H9 (cell line): ENCODE measurements at places on chromosomes 3 and 15.

GRCh38 chr3:55486101-55486856 lies 827 bp downstream of the WNT5A start:
- peak; percentile 68 for DNase-seq

DNA sequence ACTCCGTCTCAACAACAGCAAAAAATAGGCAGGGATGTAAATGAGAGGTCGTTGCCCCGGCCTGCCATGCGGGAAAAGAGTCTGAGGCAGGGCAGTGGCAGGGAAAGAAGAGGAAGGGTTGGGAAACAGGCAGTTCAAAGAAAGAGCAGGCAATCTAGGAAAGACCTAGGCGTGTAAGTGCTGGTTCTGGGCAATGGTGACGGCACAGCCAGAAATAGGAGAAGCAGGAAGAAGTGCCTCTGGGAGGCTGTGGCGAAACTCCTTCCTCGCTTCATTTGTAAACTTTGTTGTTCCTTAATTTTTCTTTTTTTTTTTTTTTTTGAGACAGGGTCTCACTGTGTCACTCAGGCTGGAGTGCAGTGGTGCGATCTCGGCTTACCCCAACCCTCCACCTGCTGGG lies 4.3 kb downstream of the SLC51A start:
- no peak for DNase-seq

GRCh38 chr3:160069986-160070385 lies 81.4 kb downstream of the IL12A start:
- DNase-seq, result no peak

DNA sequence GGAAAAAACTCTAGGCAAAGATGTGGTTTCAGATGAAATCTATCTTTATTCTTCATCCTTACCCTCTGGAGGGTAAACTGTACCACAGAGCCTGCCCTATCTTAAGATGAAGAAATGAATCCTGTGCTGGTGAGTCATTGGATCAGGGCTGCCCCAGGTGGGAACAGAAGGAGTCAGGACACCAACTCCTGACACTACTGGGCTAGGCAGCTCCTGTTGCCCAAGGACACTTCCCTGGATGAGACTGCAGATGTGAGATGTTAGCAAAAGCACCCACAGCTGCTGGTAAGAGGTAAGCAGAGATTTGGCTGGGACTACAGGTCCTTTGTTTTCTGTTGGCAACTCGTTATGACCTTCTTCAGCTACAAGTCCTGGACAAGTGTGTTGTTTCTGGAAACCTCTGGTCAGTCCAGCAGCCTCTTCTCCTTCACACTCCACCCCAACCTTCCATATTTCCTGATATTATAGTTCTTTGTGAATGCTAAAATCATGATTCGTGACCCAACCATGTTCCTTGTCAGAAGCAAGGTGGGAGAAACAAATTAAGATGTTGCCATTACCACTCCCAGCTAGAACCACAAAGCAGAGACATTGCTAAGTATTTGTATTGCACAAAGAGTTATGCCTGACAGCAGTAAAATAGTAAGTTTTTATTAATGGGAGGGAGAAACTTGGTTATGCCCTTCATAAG lies 104.2 kb upstream of the TGFBR2 start:
- no peak for DNase-seq

DNA sequence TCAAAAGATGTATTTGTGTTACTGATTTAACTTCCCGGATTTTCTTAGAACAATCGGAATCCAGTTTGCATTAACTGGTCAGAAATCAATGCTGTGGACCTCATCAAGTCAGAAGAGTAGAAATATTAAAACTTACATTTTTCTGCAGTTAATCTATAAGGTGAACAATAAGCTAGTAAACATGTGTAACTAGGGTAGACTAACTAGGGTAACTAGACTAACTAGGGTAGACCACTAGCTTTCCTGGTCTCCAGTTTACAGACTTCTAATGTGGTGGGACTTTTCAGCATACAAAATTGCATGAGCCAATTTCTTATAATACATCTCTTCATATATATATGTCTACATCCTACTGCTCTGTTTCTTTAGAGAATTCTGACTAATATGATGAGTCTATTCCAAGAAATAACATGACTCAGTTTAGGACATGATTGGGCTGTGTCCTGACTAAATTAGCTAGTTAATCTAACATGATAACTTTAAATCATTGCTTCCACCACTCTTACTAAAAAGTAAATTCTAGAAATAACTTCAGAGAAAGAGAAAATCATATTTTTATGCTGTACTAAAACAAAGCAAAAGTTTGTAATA lies 5.3 kb downstream of the PLSCR2 start:
- DNase-seq, result no peak
